ENCODE measurements at places on chromosomes 3 and 15.

DNA sequence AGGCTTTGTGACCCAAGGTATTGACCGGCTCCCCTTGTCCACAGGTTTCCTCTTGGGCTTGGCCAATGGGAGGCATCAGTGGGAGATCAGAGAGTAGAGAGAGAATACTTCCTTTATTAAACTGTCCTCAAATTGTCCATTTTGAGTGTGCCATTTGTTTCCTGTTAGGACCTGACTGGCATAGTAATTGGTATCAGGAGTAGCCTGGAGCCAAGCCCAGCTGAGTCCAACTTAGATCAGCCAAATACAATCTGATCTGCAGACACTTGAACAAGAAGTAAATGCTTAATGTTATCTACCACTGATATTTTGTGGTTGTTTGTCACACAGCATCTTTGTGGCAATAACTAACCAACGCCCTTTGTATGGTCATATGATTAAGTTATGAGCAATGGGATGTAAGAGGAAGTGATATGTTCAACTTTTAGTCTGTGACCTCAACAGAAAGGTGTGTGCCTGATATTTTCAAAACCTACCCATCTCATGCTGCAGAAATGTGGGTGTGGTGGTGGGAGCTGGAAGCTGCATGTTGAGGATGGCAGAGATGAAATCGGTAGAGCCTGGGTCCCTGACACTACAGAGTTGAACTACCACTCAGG lies 13.3 kb downstream of the MYD88 start:
- DNase-seq: no peak

- DNase-seq: no peak
Measured at GRCh38 chr3:120171134-120171873, 77.1 kb upstream of the GSK3B start.

GRCh38 chr3:56772952-56773938 lies 28.5 kb downstream of the ARHGEF3 start:
- no peak for DNase-seq

- DNase-seq: peak; percentile 55
Measured at GRCh38 chr15:76340198-76340802, 3.7 kb downstream of the ISL2 start.

- DNase-seq: no peak
Measured at GRCh38 chr3:33377931-33378330, 62.3 kb downstream of the UBP1 start.

- DNase-seq: no peak
Measured at GRCh38 chr3:102532901-102533300, 98.1 kb downstream of the ZPLD1 start.

GRCh38 chr3:127698286-127698685 lies 25.5 kb downstream of the ABTB1 start:
- no peak for DNase-seq

Measured in activated T-cell treated with anti-CD3 and anti-CD28 coated beads, Interleukin-2, amount 50 U/mL, for 1 hour (primary cell).